Activated T-helper 1 cell treated with anti-CD3 and anti-CD28 coated beads, Interleukin-12 subunit alpha, Interleukin-12 subunit beta, Interleukin-2, Interleukin-4 antibody, amounts not matched to agents 30 ng/mL and 10 ng/mL and 1 ng/mL, durations not matched to agents 14 hours and 24 hours and 36 hours (primary cell): ENCODE measurements at places on chromosomes 1 and 21.

DNA sequence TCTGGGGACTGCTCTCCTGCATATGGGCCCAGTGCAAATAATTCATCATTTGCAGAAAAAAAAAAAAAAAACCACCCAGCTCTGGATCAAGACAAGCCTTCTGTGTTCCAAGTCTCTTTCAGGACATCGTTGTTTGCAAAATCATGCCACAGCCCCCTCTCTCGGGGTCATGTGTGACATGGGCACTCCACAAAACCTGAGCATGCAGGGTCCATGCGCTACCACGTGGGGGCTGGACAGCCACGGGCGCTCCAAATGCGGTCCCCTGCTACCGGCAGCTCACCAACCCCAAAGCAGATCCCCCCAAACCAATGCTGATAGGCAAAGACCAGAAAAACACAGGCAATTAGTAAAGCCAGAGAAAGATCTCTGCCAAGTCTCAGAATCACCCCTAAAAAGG is 17.6 kb downstream of the NPHP4 start:
- H3K4me3 ChIP-seq: no peak overlapping the region
- H3K4me1 ChIP-seq: peaks cover 13% of the 10 kb centered on the region

DNA sequence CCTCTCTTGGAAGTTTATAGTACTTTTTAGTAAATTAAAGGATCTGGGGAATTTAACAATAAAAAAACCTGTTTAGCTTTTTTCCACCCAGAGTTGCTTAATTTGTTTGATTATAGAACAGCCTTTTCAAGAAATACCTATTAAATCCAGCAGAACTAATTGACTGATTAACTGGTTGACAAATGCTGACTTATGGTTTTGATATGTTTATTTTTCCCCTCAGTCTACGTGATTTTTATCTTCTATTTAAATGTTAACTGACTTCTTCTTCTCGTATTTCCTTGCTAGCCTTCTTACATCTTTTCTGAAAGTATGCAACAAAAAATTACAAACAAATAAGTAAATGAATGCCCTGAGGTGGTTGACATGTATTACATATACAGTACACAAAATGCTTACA is 302.9 kb upstream of the SPAG17 start:
- no peak overlapping the region for H3K4me3 ChIP-seq
- no peak overlapping the region for H3K27ac ChIP-seq
- no peak for DNase-seq
- H3K36me3 ChIP-seq: no peaks in the 10 kb centered on the region
- no peaks in the 10 kb centered on the region for H3K4me1 ChIP-seq
- H3K27me3 ChIP-seq: no peaks in the 10 kb centered on the region

- no peak overlapping the region for H3K27ac ChIP-seq
- H3K4me3 ChIP-seq: no peak overlapping the region
- no peaks in the 10 kb centered on the region for H3K4me1 ChIP-seq
- DNase-seq: no peak
- peaks cover 10% of the 10 kb centered on the region for H3K36me3 ChIP-seq
These were observed 36.9 kb upstream of the QSOX1 start for GRCh38 chr1:180117764-180118116.

DNA sequence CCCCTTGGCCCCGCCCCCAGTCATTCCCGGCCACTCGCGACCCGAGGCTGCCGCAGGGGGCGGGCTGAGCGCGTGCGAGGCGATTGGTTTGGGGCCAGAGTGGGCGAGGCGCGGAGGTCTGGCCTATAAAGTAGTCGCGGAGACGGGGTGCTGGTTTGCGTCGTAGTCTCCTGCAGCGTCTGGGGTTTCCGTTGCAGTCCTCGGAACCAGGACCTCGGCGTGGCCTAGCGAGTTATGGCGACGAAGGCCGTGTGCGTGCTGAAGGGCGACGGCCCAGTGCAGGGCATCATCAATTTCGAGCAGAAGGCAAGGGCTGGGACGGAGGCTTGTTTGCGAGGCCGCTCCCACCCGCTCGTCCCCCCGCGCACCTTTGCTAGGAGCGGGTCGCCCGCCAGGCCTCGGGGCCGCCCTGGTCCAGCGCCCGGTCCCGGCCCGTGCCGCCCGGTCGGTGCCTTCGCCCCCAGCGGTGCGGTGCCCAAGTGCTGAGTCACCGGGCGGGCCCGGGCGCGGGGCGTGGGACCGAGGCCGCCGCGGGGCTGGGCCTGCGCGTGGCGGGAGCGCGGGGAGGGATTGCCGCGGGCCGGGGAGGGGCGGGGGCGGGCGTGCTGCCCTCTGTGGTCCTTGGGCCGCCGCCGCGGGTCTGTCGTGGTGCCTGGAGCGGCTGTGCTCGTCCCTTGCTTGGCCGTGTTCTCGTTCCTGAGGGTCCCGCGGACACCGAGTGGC is at the start of gene SOD1:
TSS of gene SOD1 (plus strand) at position 158 of the 723 bp plus-strand sequence. CDS start at position 235, 77 bp downstream.
- peak within 1 kb of the TSS; percentile 100 for H3K27ac ChIP-seq
- peak; percentile 96 for DNase-seq
- no peaks in the 10 kb centered on the region for H3K27me3 ChIP-seq
- H3K36me3 ChIP-seq: peaks cover 33% of the 10 kb centered on the region

- H3K4me1 ChIP-seq: peaks cover 36% of the 10 kb centered on the region
- no peak overlapping the region for H3K4me3 ChIP-seq
- peak overlapping the region; percentile 38 for H3K27ac ChIP-seq
- no peak for DNase-seq
- H3K27me3 ChIP-seq: no peaks in the 10 kb centered on the region
These were observed 102.4 kb upstream of the KRTAP19-8 start for GRCh38 chr21:31140676-31141075.

- H3K4me3 ChIP-seq: no peak overlapping the region
- no peaks in the 10 kb centered on the region for H3K36me3 ChIP-seq
- peaks cover 2% of the 10 kb centered on the region for H3K27me3 ChIP-seq
These were observed 24.6 kb downstream of the NKAIN1 start for GRCh38 chr1:31215065-31215570.

DNA sequence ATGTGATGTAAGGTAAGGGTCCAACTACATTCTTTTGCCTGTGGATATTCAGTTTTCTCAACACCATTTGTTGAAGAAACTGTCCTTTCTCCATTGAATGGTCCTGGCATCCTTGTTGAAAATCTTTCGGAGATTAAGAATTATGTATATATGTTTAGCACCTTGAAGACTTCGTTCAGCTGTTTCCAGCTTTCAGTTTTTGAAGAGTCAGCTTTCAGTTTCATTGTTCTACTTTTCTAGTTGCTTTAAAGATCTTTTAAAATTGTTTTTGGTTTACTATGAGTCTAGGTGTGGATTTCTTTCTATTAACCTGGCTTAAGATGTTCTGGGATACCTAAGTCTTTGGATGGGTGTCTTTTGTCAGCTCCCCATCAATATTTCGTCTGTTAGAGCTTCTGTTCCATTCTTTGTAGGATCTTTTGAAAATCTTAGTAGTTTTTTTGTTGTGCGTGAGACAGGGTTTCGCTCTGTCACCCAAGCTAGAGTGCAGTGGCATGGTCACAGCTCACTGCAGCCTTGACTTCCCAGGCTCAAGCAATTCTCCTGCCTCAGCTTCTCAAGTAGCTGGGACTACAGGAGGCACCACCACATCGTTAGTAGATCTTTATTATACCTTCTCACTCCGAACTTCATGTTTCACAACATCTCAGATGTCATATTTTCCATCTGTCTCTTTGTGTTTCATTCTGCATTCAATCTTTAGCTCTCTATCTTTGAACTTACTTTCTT is 353.5 kb upstream of the B3GALT2 start:
- peak overlapping the region; percentile 92 for H3K27ac ChIP-seq
- peaks cover 13% of the 10 kb centered on the region for H3K36me3 ChIP-seq
- peaks cover 62% of the 10 kb centered on the region for H3K4me1 ChIP-seq
- H3K4me3 ChIP-seq: peak overlapping the region; percentile 71
- H3K27me3 ChIP-seq: no peaks in the 10 kb centered on the region

- no peak overlapping the region for H3K27ac ChIP-seq
- no peak overlapping the region for H3K4me3 ChIP-seq
- DNase-seq: no peak
- H3K4me1 ChIP-seq: no peaks in the 10 kb centered on the region
- peaks cover 12% of the 10 kb centered on the region for H3K27me3 ChIP-seq
- no peaks in the 10 kb centered on the region for H3K36me3 ChIP-seq
These were observed 95.9 kb downstream of the LMO4 start for GRCh38 chr1:87424541-87424940.

DNA sequence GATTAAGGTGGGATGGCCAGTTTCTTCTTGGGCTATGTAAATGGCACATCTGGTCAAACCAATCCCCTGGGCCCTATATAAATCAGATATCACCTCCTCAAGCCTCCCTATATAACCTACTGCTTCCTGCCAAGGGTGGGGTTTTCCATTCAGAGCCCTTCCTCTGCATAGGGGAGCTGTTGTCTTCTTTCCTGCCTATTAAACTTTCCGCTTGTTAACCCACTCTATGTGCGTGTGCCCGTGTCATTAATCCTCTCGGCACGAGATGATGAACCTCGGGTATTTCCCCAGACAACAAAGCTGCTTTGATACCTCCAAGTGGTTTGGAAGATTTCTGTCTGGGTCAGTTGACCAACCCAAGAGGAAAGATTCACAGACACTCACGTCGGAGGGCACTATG is 19.3 kb upstream of the SERTAD4 start:
- H3K36me3 ChIP-seq: no peaks in the 10 kb centered on the region
- no peaks in the 10 kb centered on the region for H3K4me1 ChIP-seq
- no peak overlapping the region for H3K27ac ChIP-seq

DNA sequence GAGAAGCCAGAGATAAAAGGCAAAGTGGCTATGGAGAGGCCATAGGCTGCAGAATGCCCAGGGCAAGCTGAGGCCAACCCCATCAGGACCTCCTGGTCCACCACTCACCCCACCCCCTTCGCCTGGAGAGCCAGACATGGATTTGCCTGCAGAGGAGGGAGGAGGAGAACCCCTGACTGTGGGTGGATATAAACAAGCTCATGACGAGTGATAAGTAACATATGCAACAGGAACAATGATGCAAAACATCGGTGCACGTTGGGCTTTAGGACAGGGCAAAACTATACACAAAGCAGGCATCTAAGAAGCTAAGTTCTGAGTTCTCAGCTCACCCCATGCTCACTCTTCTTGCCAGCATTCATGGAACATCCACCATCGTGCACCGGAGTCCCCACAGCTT is 150.3 kb downstream of the ETS2 start:
- H3K4me1 ChIP-seq: peaks cover 23% of the 10 kb centered on the region
- no peak overlapping the region for H3K4me3 ChIP-seq

- H3K36me3 ChIP-seq: no peaks in the 10 kb centered on the region
- no peak for DNase-seq
These were observed 16.8 kb downstream of the LAMC1 start for GRCh38 chr1:183039985-183040447.

DNA sequence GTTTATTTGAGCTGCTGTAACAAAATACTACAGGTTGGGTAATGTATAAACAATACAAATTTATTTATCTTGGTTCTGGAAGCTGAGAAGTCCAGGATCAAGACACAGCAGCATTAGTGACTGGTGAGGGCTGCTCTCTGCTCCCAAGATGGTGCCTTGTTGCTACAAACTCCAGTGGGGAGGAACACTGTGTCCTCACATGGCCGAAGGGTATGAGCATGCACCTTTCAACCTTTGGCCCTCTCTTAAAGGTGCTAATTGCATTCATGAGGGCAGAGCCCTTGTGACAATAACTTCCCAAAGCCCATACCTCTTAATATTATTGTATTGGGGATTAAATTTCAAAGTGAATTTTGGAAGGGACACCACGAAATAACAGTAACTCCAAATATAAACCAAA is 55.3 kb upstream of the ATP1B1 start:
- no peak overlapping the region for H3K27ac ChIP-seq
- peaks cover 7% of the 10 kb centered on the region for H3K36me3 ChIP-seq
- H3K4me1 ChIP-seq: peaks cover 45% of the 10 kb centered on the region
- peaks cover 11% of the 10 kb centered on the region for H3K27me3 ChIP-seq

- no peak for DNase-seq
- no peak overlapping the region for H3K27ac ChIP-seq
- peaks cover 9% of the 10 kb centered on the region for H3K36me3 ChIP-seq
- H3K4me3 ChIP-seq: no peak overlapping the region
These were observed 125.6 kb downstream of the KCNN3 start for GRCh38 chr1:154744352-154745035.

DNA sequence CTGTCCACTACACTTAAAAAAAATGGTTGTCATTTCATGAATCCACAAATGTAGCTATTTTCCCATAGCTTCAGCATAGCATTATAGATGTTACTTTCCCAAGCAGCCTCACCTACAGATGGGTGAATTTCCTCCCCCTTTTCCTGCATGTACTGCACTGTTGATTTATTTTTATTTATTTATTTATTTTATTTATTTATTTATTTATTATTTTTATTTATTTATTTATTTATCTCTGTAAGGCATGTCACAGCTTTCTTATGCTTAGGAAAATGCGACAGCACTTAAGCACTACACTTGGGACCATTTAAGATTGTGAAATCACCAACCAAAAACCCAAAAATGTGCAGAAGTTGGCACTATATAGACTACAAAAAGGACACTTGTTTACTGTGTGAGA is 4.9 kb downstream of the CD1A start:
- H3K36me3 ChIP-seq: no peaks in the 10 kb centered on the region
- no peak overlapping the region for H3K27ac ChIP-seq
- no peak overlapping the region for H3K4me3 ChIP-seq

GRCh38 chr1:178031856-178032320 is 62.0 kb upstream of the RASAL2 start:
- no peaks in the 10 kb centered on the region for H3K4me1 ChIP-seq
- no peak for DNase-seq
- H3K27me3 ChIP-seq: no peaks in the 10 kb centered on the region
- no peak overlapping the region for H3K4me3 ChIP-seq
- H3K27ac ChIP-seq: no peak overlapping the region

GRCh38 chr1:112937495-112937894 is 18.5 kb downstream of the SLC16A1 start:
- peaks cover 40% of the 10 kb centered on the region for H3K4me1 ChIP-seq
- H3K27ac ChIP-seq: no peak overlapping the region
- DNase-seq: no peak
- no peaks in the 10 kb centered on the region for H3K27me3 ChIP-seq
- H3K4me3 ChIP-seq: no peak overlapping the region
- H3K36me3 ChIP-seq: peaks cover 17% of the 10 kb centered on the region

DNA sequence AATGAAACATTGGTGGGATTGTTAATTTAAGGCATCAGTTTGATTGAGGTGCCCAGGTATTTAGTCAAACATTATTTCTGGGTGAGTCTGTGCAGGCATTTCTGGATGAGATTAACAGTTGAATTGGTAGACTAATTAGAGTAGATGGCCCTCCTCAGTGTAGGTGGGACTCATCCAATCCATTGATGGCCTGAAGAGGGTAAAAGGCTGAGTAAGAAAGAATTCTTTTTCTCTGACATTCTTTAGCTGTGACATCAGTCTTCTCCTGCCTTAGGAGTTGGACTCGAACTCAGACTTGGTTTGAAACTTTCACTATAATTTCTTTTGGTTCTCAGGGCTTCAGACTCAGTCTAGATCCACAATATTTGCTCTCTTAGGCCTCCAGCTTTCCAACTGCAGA is 59.6 kb upstream of the ADAMTS5 start:
- no peaks in the 10 kb centered on the region for H3K4me1 ChIP-seq
- H3K27me3 ChIP-seq: no peaks in the 10 kb centered on the region
- no peak overlapping the region for H3K4me3 ChIP-seq
- H3K36me3 ChIP-seq: no peaks in the 10 kb centered on the region
- DNase-seq: no peak

GRCh38 chr1:109185357-109185756 is 28.4 kb upstream of the SARS1 start:
- H3K36me3 ChIP-seq: no peaks in the 10 kb centered on the region
- DNase-seq: no peak
- H3K27ac ChIP-seq: no peak overlapping the region
